Right hindlimb (tissue), 1 donor: ENCODE measurements at places on chromosomes 2 and 18.
A peak's percentile ranks its signal among the peaks of the same experiment; 100 is the strongest.

DNA sequence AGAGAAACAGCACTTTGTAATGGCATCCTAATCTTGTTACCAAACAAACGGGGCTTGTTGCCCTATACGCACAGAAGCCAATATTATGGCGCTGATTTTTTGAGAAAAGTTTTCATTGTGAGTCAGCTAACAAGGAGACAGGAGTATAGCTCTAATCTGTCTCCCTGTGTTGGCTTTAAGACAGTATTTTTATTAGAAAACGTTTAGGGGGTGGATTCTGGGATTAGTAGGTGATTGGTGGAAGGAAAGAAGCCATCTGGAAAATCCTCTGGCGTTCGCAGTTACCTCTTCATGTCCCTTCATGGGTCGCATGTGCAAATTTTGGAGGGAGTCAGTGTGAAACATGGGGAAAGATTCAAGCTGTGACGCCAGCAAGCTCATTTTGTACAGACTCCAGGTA, 698 bp upstream of the TMEM237 start:
- DNase-seq: no peak

DNA sequence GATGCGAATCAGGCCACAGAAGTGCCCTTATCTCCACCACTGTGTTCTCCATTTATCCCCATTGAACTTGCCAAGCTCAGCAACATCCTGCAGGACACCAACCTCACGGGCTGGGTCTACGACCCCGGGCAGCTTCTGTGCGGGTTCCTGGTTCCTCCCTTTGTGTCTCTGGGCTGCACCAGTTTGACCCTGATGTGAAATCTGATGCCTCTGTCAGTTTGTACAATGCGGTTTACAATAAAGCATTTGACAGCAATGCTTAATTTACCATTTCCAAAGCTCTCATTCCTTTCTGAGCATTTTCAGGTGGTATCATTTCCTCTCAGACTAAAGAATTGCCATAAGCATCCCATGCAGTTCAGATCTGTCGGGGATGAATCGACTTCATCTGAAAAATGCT, 3.3 kb upstream of the TMEM18 start:
- DNase-seq: no peak

- no peak for DNase-seq
Measured at GRCh38 chr2:159139216-159139933, 147.1 kb downstream of the WDSUB1 start.

DNA sequence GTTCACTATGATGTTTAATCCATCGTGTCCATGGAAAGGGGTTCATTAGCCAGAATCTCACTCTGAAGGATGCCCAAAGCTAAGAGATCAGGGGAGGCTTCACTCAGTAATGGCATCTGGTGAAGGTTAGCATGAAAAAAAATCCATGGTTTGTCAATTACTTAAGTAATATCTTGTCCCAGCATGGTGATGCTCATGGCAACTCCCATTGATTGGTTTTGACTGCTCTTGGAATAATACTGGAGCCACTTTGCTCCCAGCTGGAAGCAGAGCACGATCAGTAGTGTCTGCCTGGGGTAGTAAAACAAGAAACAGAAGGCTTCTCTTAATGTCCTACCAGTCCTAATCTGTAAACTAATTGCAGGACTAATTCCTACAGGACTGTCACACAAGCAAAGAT, 799.4 kb downstream of the CNTNAP5 start:
- no peak for DNase-seq

GRCh38 chr2:70083344-70084156, 3.7 kb upstream of the PCBP1 start:
- no peak for DNase-seq

GRCh38 chr18:77517901-77518300, 268.3 kb downstream of the GALR1 start:
- no peak for DNase-seq

DNA sequence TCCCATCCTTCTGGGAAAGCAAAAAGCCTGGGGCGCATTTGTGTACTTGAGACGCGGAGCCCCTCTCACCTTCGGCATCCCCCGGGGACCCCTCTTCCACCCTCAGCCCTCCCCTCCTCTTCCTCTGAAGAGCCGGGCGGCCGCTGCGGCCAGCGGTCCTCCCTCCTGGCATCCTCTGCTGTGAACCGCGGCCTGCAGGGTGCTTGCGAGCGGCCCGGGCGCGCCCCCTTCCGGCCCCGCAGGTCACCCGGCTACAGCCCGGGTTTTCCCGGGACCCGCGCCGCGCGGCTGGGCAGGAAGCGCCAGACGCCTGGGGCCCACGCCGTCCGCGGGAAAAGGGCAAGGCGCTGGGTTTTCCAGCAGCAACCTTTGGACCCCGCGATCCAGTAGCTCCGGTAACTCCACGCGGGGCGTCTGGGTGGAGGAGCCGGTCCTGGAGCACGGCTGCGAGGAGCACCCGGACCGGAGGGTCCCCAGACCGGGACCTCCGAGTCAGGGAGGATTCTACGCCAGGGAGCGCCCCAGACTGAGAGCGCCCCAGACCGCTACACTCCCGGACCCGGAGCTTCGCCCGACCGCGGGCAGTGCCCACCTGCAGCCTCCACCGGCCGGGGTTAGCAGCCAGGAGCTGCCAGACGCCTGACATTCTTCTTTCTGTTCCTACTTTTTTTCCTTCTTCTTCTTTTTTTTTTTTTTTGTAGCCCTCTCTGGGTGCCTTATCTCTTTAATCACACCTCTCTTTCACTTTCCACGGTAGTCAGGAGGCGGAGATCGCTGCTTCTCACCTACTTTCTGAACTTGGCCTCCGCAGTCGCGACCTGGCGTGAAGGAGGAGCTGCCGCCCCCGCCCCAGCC, at the start of gene IL18R1:
Gene IL18R1 (plus strand): TSS at position 271 of the 855 bp plus-strand sequence. CDS start 6,865 bp downstream, outside the sequence.
- peak; percentile 81 for DNase-seq

- peak; percentile 32 for DNase-seq
Measured at GRCh38 chr2:76684756-76685155, 837.4 kb downstream of the LRRTM4 start.

- no peak for DNase-seq
Measured at GRCh38 chr2:82411071-82411470, 2048.0 kb downstream of the SUCLG1 start.

DNA sequence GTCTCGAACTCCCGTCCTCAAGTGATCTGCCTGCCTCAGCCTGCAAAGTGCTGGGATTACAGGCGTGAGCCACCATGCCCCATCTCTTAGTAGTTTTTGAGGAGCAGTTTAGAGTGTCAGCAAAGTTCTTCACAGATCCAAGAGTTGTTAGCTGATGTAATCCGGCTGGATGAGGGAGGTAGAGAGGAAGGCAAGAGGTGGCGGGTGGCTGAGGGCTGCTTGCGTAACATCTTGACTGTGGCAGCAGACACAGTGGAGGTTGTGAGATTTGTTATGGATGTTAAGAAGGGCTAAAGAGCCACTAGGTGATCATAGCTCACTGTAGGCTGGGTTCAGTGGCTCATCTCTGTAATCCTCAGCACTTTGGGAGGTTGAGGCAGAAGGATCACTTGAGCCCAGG, 19.5 kb upstream of the FAM136A start:
- no peak for DNase-seq

DNA sequence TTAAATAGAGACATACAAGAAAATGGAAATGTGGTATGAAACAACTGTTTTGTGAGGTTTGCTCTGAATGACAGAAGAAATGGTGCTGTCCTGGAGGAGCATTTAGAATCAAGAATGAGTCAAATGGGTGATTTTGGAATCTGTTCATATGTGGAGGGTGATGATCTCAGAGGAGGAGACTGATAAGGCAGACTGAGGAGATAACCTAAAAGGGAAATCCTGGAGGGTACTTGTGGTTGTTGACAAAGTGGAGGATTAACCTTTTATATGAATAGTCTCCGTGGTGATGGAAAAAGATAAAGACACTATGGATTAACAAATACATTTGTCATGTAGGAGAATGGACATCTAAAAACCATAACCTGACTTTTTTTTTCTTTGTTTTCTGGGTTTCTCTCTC, 74.1 kb downstream of the MMADHC start:
- DNase-seq: no peak

- DNase-seq: no peak
Measured at GRCh38 chr2:158701101-158701500, 94.0 kb upstream of the DAPL1 start.

- no peak for DNase-seq
Measured at GRCh38 chr2:226790011-226790410, 9.6 kb downstream of the IRS1 start.

DNA sequence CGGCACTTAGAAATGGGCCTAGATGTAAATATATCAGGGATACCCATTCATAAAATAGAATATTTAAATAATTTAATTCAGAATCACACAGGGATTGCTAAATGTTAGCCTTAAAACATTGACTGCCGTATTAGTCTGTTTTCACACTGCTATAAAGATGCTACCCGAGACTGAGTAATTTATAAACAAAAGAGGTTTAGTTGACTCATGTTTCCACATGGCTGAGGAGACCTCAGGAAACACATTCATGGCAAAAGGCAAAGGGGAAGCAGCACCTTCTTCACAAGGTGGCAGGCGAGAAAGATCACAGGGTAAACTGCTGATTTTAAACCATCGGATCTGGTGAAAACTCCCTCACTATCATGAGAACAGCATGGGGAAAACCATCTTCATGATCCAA, 223.6 kb upstream of the GULP1 start:
- no peak for DNase-seq

GRCh38 chr2:43100883-43101662, 125.3 kb downstream of the ZFP36L2 start:
- peak; percentile 75 for DNase-seq

- DNase-seq: no peak
Measured at GRCh38 chr2:45680351-45680967, 29.0 kb downstream of the PRKCE start.
